Activated T-cell treated with anti-CD3 and anti-CD28 coated beads, Interleukin-2, amount 50 U/mL, for 24 hours (primary cell): ENCODE measurements at places on chromosomes 5 and 9.

- no peaks in the 10 kb centered on the region for H3K27me3 ChIP-seq
- peaks cover 79% of the 10 kb centered on the region for H3K4me1 ChIP-seq
- no peaks in the 10 kb centered on the region for H3K36me3 ChIP-seq
- H3K27ac ChIP-seq = peak overlapping the region; percentile 86
- no peak overlapping the region for H3K4me3 ChIP-seq
- no peak for DNase-seq
These were observed 300.1 kb downstream of the MLLT3 start for GRCh38 chr9:20322212-20322611.

DNA sequence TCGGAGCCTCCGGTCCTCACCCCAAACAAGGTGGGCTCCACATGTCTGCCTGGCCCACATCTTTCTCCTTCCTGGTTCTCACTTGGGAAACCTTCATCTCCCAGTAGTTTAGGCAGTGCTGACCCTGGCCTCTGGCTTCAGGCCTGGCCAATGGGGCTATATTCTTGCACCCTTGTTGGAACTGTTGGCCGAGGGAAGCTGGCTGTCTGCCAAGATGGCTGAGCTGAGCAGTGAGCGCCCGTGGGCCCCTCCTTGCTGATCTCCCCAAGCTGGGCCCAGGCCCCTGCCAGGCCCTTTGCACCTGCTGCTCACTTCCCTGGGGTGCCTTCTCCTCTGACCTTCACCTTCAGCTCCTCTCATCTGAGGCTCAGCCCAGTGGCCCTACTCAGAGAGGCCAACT is 31.3 kb downstream of the TSPAN17 start:
- no peak overlapping the region for H3K4me3 ChIP-seq
- no peaks in the 10 kb centered on the region for H3K36me3 ChIP-seq
- H3K4me1 ChIP-seq = no peaks in the 10 kb centered on the region
- H3K27ac ChIP-seq = no peak overlapping the region

GRCh38 chr5:36998578-36998977 is 122.0 kb downstream of the NIPBL start:
- no peak overlapping the region for H3K4me3 ChIP-seq
- peaks cover 71% of the 10 kb centered on the region for H3K36me3 ChIP-seq
- DNase-seq = no peak
- no peaks in the 10 kb centered on the region for H3K27me3 ChIP-seq
- peaks cover 17% of the 10 kb centered on the region for H3K4me1 ChIP-seq

DNA sequence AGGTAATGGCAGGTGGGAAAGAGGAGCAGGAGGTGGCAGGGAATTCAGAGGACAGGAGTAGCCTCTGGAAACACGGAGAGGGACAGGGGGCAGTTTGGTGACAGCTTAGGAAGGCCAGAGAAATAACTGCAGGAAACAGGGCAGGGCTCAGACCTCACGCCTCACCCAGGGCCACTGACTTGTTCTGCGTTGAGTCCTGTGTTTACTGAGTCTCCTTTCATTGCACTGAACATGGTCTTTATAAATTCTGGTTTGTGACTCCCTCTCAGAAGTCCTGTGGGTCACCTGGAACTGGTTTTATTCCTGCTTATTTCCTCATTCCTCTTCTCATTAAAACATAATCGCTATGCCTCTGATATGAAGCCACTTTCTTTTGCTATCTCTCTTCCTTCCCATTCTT is 55.2 kb upstream of the ZNF622 start:
- no peak overlapping the region for H3K27ac ChIP-seq
- H3K27me3 ChIP-seq = no peaks in the 10 kb centered on the region
- H3K4me1 ChIP-seq = peaks cover 53% of the 10 kb centered on the region
- H3K36me3 ChIP-seq = peaks cover 16% of the 10 kb centered on the region

- H3K4me3 ChIP-seq = no peak overlapping the region
- H3K36me3 ChIP-seq = no peaks in the 10 kb centered on the region
- H3K27ac ChIP-seq = no peak overlapping the region
- DNase-seq = no peak
These were observed 29.4 kb upstream of the RECK start for GRCh38 chr9:36007316-36007708.

DNA sequence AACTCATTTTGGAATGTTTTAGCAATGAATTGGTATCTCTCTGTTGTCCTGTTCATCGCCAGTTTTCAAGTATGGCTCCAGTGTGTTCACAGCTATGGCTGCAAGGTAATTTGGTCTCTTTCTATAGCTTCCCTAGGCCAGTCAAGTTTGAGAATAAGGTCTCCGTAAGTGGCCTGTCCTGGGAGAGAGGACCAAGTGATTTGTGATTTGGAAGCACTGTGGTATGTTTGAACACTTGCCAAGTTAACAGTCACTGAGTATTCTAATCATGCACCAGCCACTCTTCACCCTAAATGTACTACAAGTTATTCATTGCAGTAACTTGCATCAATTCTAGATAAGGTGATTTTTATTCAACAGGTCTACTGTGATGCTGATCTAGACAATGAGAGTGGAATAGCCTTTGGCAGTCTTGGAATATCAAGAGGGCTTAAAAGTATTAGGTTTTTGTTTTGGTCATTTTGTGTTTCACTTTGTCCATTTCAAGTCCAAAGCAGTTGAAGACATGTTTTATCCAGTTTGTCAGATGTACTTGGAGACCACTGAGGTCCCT is 41.1 kb downstream of the G3BP1 start:
- peaks cover 35% of the 10 kb centered on the region for H3K4me1 ChIP-seq
- H3K36me3 ChIP-seq = peaks cover 97% of the 10 kb centered on the region
- H3K27me3 ChIP-seq = no peaks in the 10 kb centered on the region
- peak overlapping the region; percentile 59 for H3K27ac ChIP-seq
- no peak for DNase-seq
- no peak overlapping the region for H3K4me3 ChIP-seq

DNA sequence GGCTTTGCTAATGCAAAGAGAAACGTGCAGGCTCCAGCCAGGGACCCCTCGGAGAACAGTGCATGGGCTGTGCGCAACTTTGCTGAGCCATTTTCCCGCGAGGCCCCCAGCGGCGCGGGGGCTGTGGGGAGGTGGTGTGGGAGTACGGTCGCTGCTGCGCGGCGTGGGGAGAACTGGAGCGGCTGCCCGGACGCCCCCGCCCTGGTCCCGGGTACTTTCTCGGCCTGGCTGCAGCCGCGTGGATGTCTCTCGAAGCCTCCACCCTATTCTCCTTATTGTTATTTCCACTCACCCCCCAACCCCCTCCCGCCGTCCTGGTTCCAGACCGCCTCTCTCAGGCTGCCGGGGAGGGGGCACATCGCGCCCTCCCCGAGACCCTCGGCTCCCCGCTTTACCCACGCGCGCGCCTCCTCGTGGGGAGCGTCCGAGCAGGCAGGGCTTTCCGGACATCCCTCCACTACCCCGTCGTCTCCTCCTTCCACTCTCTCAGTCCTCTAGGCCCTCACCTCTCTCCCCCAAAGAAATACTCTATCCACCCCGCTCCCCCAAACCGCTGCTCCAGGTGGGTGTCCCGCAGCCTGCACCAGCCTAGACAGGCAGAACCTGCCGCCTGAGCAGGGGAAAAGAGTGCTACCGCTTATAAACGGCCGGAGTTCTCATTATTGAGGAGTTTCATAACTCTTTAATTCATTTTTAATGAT is 68.6 kb upstream of the TBCA start:
- DNase-seq = no peak
- H3K27me3 ChIP-seq = peaks cover 54% of the 10 kb centered on the region
- H3K36me3 ChIP-seq = no peaks in the 10 kb centered on the region
- H3K4me3 ChIP-seq = peak overlapping the region; percentile 59

- no peaks in the 10 kb centered on the region for H3K36me3 ChIP-seq
- no peak overlapping the region for H3K27ac ChIP-seq
These were observed 236.7 kb downstream of the PIK3R1 start for GRCh38 chr5:68452286-68452685.

DNA sequence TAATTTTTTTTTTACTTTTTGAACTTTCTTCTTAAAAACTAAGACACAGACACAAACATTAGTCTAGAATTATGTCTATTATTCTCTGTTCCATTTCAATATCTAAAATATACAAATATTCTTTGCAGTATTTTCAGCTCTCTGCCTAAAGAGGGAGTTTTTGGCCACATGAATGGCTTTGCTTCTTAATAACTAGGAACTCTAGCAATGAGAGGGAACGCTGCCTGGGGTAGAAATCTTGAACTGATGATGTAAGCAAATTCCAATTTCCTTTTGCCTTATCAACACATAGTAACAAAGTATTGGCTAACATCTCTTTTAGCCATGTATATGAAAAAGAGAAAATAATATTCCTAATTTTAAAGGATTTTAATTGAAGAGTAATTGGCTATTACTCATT is 51.9 kb downstream of the SLC25A46 start:
- H3K36me3 ChIP-seq = no peaks in the 10 kb centered on the region
- no peak overlapping the region for H3K27ac ChIP-seq
- H3K4me1 ChIP-seq = no peaks in the 10 kb centered on the region

GRCh38 chr5:129631961-129632360 is 115.9 kb upstream of the MINAR2 start:
- H3K4me3 ChIP-seq = no peak overlapping the region
- no peak for DNase-seq
- no peaks in the 10 kb centered on the region for H3K27me3 ChIP-seq
- H3K4me1 ChIP-seq = no peaks in the 10 kb centered on the region

- no peaks in the 10 kb centered on the region for H3K27me3 ChIP-seq
- H3K36me3 ChIP-seq = no peaks in the 10 kb centered on the region
- no peaks in the 10 kb centered on the region for H3K4me1 ChIP-seq
- no peak overlapping the region for H3K4me3 ChIP-seq
- no peak for DNase-seq
These were observed 167.0 kb downstream of the CRB2 start for GRCh38 chr9:123523001-123523400.

DNA sequence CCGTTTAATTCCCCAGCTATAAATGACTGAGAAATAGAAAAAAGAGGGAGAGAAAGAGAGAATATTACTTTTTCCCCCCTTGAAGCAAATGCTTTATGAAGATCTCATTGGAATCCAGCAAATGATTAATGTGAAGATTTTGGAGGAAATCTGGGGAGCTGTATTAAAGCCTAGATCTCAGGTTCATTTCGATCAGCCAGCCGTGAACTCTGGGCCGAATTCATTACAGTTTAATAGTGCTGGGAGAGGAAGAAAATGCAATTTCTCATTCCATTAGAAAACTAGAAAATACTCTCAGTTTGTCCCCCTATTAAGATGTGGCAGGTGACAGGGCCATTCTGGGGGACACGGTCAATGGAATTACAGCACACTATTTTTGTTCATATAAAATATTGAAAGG is 4.8 kb downstream of the OTP start:
- H3K27me3 ChIP-seq = peaks cover 84% of the 10 kb centered on the region
- no peaks in the 10 kb centered on the region for H3K36me3 ChIP-seq
- peaks cover 28% of the 10 kb centered on the region for H3K4me1 ChIP-seq
- no peak for DNase-seq
- no peak overlapping the region for H3K4me3 ChIP-seq

DNA sequence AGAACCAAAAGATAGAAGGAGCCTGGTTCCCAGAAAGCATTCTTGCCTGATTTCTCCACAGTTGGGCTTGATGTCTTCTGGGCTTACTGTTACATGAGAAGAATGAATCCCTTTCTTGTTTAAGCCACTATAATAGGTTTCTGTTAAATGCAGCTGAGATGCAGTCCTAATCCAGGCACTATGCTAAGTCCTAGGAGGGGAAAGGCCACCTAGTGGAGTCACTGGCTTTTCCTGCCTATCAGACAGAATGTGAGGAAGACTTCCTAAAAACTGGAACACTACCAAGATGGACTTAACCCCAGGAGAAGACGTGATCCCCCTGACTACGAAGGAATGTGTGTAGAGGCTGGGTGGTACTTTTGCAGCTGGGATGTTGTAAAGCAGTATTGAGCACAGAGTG is 34.3 kb upstream of the FSD1L start:
- H3K36me3 ChIP-seq = no peaks in the 10 kb centered on the region
- H3K4me3 ChIP-seq = no peak overlapping the region
- peaks cover 55% of the 10 kb centered on the region for H3K27me3 ChIP-seq
- H3K4me1 ChIP-seq = peaks cover 3% of the 10 kb centered on the region
- H3K27ac ChIP-seq = no peak overlapping the region

DNA sequence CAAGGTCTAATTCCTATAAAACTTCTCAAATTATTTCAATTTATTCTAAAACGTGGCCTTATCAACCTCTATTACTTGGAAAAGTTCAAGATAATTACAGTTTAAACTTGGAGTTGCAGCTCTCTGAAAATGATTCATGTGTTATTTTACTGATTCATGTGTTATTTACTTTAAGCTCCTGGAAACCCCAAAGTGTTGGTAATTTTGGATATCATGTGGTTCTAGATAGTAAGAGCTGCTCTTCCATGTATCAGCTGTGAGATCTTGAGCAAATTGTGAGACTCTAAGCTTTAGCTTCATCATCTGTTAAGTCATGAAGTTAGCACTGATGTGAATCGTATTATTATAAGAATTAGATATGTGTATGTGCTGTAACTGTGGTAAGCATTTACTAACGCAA is 749.2 kb downstream of the TLE4 start:
- DNase-seq = no peak
- H3K27me3 ChIP-seq = no peaks in the 10 kb centered on the region
- H3K27ac ChIP-seq = no peak overlapping the region
- no peaks in the 10 kb centered on the region for H3K36me3 ChIP-seq

- no peaks in the 10 kb centered on the region for H3K36me3 ChIP-seq
- no peak overlapping the region for H3K4me3 ChIP-seq
- DNase-seq = no peak
- H3K4me1 ChIP-seq = no peaks in the 10 kb centered on the region
- H3K27ac ChIP-seq = no peak overlapping the region
These were observed 697.3 kb downstream of the CETN3 start for GRCh38 chr5:89712134-89712700.

- H3K36me3 ChIP-seq = peaks cover 36% of the 10 kb centered on the region
- H3K4me3 ChIP-seq = no peak overlapping the region
- no peak overlapping the region for H3K27ac ChIP-seq
These were observed 39.2 kb downstream of the TLE4 start for GRCh38 chr9:79610791-79611614.

DNA sequence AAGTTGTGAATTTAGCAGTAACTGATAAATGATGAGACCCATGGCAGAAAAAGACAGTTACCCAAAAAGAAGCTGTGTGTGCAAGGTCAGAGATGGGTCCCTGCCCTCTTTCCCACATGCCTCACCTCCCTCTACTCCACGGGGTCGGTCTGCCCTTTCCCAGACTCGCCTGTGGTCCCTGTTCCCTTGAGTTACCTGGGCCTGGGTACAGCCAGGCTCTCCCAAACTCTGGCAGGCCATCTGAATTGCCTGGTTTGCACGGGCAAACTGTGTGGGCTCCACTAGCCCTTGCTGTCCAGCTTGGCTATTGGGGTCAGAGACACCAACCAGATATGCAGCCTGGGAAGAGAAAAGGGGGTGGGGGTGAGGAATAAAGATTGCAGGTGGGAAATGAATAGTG is 18.4 kb upstream of the TPM2 start:
- peaks cover 30% of the 10 kb centered on the region for H3K36me3 ChIP-seq
- H3K4me1 ChIP-seq = peaks cover 7% of the 10 kb centered on the region
- no peaks in the 10 kb centered on the region for H3K27me3 ChIP-seq
- no peak overlapping the region for H3K4me3 ChIP-seq

- DNase-seq = no peak
- no peaks in the 10 kb centered on the region for H3K36me3 ChIP-seq
- H3K27me3 ChIP-seq = no peaks in the 10 kb centered on the region
- H3K4me1 ChIP-seq = peaks cover 8% of the 10 kb centered on the region
- no peak overlapping the region for H3K4me3 ChIP-seq
These were observed 42.5 kb downstream of the MFAP3 start for GRCh38 chr5:154081246-154081645.

GRCh38 chr9:136133191-136133958 is 14.7 kb upstream of the TMEM250 start:
- H3K27ac ChIP-seq = no peak overlapping the region
- H3K27me3 ChIP-seq = peaks cover 60% of the 10 kb centered on the region
- H3K4me1 ChIP-seq = peaks cover 9% of the 10 kb centered on the region
- DNase-seq = peak; percentile 50

- no peak overlapping the region for H3K27ac ChIP-seq
- no peak for DNase-seq
- no peaks in the 10 kb centered on the region for H3K27me3 ChIP-seq
- peaks cover 30% of the 10 kb centered on the region for H3K36me3 ChIP-seq
These were observed 8.0 kb downstream of the NDUFS4 start for GRCh38 chr5:53568401-53568800.
